ENCODE measurements at places on chromosomes 12 and 14. TPM values are rescaled to one million over a fixed set of nuclear protein-coding genes. Genes with fewer than 3 reads are reported as not detected.

The SEL1L gene
- 117 TPM for total RNA-seq

DNA sequence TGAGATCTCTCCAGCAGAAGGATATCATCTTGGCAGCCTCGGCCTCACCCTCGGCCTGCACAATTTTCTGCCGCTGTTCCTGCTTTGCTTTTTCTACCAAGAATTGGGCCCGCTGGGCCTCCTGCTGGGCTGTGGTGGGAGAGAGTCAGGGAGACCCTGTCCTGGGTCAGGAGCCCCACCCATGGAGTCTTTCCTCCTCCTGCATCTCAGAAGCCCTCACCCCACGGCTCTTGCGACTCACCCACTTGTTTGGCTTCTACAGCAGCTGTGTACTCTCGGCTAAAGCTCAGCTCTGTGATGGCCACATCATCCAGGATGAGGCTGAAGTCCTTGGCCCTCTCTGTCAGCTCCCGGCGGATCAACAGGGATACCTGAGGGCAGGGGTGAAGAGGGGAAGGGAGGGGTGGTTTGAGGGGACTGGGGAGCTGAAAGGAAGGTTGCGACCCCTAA lies 2.8 kb downstream of the PHB2 start:
- no peak overlapping the region for H3K4me3 ChIP-seq
- H3K27me3 ChIP-seq: no peaks in the 10 kb centered on the region
- H3K27ac ChIP-seq: no peak overlapping the region

The RNASE7 gene
- total RNA-seq: not detected

The TMEM119 gene
- 1.8 TPM for total RNA-seq

- DNase-seq: peak; percentile 64
- no peak overlapping the region for H3K4me3 ChIP-seq
- no peaks in the 10 kb centered on the region for H3K4me1 ChIP-seq
- H3K27me3 ChIP-seq: no peaks in the 10 kb centered on the region
- no peaks in the 10 kb centered on the region for H3K36me3 ChIP-seq
Measured at GRCh38 chr12:81450920-81451739, 308.0 kb downstream of the PPFIA2 start.

The SOAT2 gene
- not detected for total RNA-seq

Measured in astrocyte (in vitro differentiated cells and primary cell).